ENCODE measurements at places on chromosomes 13 and 19.

GRCh38 chr19:19098703-19099632 lies 35.2 kb downstream of the SLC25A42 start:
- no peak for DNase-seq

DNA sequence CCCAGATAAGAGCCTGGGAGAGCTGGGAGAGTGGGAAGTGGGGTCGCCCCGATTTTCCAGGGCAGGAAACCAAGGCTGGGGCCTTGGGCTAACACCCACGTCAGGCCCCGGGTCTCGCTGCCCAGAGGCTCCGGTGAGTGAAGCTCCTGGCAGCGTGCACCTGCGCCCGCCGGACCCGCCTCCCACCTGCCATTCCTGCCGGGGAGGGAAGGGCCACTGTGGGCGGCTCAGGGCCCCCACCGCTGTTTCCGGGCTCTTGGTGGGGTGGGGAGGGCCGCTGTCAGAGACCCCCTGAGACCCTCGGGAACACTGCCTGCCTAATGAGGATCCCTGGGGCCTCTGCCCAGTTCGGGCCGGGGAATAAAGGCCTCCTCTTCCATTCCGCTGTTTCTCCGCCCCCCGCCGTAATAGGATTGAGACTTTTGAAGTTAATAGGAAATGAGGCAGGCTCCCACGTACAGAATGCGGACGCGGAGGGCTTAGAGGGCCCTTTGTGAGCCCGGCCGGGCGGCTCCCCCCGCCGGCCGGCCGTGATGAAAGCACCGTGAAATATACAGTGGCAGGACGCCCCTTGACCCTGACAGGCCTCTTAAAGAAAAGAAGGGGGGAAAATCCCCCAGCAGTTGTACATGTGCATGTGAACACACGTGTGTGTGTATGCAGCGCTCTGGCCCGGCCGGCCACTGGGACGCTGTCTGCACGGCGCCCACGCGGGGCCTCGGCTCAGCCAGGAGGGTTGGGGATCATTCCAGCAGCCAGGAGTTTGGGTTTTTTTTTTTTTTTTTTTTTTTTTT lies 33.2 kb downstream of the EFNA2 start:
- no peak for DNase-seq

- no peak for DNase-seq
Observed at GRCh38 chr19:9835507-9835949, 410 bp downstream of the PIN1 start.

- DNase-seq: no peak
Observed at GRCh38 chr13:107025991-107026390, 458.1 kb upstream of the ARGLU1 start.

DNA sequence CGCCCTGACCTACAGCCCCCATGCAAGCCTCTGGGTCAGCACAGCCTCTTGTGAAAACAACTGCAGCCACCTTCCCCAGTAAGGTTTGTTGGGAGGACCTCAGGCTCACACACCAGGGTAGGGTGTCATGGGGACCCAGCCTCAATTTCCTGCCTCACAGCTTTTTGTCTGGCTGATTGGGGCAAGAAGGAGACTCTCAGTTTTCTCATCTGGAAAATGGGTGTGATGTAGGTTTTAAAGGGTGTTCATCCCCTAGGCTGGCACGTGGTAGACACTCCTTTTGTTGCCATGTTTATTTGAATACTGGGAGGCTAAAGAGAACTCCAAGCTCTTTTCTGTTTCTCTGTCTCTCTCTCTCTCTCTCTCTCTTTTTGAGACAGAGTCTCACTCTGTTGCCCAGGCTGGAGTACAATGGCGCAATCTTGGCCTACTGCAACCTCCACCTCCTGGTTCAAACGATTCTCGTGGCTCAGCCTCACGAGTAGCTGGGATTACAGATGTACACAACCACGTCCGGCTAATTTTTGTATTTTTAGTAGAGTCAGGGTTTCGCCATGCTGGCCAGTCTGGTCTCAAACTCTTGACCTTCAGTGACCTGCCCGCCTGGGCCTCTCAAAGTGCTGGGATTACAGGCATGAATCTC lies 18.2 kb upstream of the PLAUR start:
- no peak for DNase-seq

DNA sequence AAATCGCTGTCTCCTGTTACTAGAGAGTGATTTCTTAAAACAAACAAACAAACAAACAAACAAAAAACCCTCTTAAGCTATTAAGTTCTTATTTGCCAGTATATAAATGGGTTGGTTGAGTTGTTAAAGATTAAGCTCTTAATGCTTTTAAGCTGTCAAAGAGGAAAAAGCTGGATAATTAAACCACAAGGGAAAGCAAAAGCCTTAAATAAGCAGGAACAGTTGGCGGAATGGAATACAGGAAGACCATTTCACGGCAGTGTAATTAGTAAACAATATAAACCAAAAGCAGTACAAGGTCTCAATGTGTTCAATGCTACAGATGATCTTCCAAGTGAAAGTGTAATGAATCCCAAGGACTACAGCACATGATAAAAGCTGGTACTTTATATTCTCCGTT lies 32.2 kb upstream of the GGACT start:
- no peak for DNase-seq
